ENCODE measurements at places on chromosomes 3 and 15.

GRCh38 chr3:184050217-184050847, 2.5 kb upstream of the HTR3C start:
- no peak for DNase-seq

DNA sequence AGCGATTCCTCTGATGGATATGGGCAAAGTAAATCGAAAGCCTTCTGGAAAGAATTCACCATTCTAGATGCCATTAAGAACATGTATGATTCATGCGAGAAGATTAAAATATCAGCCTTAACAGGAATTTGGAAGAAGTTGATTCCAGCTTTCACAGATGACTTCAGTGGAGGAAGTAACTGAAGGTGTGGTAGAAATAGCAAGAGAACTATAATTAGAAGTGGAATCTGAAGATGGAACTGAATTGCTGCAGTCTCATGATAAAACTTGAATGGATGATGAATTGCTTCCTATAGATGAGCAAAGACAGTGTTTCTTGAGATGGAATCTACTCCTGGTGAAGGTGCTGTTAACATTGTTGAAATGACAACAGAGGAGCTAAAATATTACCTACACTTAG, 30.1 kb upstream of the TBC1D23 start:
- no peak for DNase-seq

GRCh38 chr15:59376733-59377132, 4.1 kb upstream of the MYO1E start:
- no peak for DNase-seq

- DNase-seq = no peak
Observed at GRCh38 chr15:31360843-31361763, 34.5 kb downstream of the KLF13 start.

DNA sequence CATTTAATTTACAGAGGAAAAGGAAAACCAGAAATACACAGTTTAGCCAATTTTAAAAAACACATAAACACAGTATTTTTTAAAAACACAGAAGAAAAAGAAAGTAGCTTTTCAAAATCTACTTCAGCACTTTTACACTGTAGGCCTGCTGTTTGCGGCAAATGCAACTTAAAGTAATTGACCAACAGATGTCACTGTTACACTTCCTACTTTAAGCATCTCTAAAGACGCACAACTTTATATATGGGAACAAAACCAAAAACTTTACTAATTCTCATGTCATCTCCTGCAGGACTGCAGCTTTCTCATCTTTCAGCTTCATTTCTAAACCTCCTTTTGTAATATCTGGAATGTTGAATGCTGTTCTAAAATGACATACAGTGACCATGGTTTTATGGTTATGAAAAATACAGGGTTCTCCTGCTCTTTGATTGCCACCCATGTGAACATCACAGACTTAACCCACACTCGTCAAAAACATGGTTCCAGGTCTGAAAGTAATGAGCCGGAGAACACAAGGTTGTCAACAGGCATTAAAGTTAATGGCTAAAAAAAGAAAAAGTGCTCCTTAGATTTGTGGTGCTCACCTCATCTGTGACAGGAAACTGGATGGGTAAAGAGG, 107.9 kb downstream of the FMN1 start:
- no peak for DNase-seq

DNA sequence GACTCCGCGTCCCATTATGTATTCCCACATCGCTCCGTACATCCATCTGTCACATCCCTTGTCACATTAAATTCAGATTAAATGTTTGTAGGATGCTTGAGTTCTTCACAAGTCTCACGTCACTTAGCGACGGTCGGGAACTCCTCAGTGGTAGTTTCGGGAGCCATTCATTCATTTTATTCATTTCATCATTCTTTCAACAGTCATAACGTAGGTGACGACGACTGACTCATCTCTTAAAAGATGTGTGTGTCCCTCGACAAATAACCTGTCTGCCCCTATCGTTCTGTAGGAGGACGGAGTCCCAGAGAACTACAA, 272 bp upstream of the SRPRB start:
- DNase-seq = no peak

- DNase-seq = no peak
Observed at GRCh38 chr15:97078591-97078990, 748.1 kb downstream of the NR2F2 start.

- no peak for DNase-seq
Observed at GRCh38 chr3:132160198-132160597, 125.4 kb upstream of the CPNE4 start.

GRCh38 chr3:110343376-110343775, 728.2 kb upstream of the NECTIN3 start:
- DNase-seq = no peak

- no peak for DNase-seq
Observed at GRCh38 chr3:177441813-177442646, 244.7 kb upstream of the TBL1XR1 start.

DNA sequence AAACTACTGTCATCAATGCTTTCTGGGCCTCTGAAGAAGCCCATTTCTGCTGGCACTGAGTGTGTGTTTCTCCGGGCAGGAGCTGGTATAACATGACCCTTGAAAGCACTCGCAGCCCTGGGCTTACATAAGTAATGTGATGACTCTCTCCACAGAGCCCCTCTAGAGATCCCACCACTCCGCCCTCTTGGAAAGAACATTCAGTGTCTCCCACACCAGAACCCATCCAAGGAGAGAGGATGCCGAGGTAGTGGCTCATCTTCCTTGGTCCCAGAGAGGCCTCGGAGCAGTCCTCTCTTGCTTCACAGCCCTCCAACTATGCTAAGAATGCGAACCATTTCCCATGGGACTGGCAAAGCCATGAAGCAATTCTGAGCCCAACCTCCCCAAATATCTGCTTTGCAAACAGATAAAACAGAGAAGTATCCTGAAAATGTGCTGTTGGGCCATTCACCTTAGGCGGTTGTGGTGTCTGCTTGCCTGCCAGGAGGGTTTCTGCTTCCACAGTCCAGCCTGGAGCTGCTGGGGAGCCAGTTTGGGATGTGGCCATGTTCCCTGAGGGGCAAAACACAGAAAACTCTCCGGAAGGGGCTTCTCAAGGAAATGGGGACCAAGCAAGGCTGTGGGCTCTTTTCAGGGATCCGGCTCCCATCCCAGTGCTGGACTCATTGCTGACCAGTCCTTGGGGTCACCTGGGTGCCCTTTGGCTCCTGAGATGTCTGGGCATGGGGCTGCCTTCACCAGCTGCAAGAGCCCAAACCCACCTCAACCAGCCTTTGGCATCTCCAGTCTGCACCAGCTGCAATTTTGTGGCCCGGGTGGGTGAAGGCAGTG, 47.3 kb downstream of the AMOTL2 start:
- no peak for DNase-seq

- DNase-seq = no peak
Observed at GRCh38 chr3:34067536-34068051, 269.2 kb downstream of the PDCD6IP start.

- DNase-seq = no peak
Observed at GRCh38 chr15:62648954-62649353, 393.6 kb upstream of the TPM1 start.

GRCh38 chr3:193782276-193782647, 189.3 kb downstream of the OPA1 start:
- no peak for DNase-seq

GRCh38 chr15:78737187-78737820, 74.0 kb downstream of the ADAMTS7 start:
- no peak for DNase-seq

DNA sequence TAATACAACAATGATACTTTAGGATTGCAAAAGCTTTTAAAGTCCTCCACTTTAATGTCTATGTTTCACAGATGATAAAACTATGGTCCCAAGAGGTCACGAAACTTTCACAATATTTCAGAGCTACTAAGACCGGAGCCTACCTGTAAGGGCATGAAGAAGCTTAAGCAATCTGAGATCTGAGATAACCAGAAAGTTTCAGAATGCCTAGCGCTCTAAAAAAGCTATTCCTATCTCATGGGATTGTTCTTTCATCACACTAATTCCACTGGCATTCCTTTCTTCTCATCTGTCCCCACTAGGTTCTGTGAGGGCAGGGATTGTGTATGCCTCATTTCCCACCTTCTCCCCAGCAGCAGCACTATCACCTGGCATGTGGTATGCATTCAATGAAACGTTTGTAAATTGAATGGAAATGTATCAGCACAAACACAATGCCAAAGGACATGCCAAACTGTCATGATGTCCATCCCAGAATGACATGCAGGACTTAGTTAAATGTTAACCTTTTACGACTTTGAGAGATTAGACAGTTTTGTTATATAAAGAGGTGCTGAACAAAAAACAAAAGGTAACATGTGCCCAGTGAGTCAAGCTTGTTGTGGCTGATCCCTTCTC, 104.7 kb upstream of the NR2F2 start:
- DNase-seq = no peak

GRCh38 chr3:127264794-127265514, 22.9 kb downstream of the PRR20G start:
- no peak for DNase-seq

DNA sequence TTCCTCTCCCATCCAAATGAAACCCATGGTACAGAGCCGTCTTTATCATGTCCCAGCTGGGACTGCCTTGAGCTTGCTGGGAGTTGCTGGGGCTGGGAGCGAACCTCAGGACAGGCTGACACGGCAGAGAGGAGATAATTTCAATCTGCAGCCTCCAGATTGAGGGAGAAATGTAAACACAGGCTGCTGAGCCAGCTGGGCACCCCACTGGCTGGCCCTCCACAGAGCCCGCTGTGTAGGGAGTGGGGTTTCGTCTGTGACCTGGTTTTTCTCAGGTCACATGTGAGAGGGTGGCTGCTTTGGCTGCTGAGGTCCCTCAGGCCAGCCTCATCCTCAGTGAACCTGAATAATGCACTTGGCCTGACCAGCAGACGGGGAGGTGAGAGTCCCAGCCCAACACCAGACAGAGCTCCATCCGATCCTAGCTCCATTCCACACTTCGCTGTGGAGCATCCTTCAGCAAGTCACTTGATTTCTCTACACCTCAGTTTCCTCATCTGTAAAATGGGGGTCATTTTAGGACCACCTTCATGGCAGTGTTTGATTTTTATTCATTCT, 121.6 kb upstream of the MRPS22 start:
- no peak for DNase-seq

DNA sequence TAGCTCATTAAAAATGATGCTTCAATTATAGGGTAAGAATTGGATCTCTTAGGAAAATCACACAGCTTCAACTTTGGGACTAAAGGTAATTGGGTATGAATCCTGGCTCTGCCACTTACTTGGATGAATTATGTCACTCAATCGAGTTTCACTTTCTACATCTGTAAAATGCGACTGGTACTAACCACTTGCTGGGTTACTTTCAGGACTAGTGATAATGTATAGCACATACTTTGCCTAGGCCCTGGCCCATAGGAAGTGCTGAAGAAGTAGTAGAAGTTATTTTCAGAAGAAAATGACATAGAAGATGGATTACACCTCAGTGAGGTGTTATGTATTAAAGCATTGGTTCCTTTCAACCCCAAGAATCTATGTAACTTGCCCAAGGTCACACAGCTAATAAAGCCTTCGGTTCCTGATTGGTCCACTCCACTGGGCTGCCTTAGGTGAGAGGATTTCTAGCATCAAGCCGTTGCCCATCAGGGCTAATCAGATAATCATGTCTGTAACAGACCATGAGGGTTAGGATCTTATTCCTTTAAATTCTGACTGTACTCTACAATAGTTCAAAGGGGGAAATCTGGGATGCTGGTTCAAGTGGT, 29.4 kb upstream of the AP4E1 start:
- no peak for DNase-seq

DNA sequence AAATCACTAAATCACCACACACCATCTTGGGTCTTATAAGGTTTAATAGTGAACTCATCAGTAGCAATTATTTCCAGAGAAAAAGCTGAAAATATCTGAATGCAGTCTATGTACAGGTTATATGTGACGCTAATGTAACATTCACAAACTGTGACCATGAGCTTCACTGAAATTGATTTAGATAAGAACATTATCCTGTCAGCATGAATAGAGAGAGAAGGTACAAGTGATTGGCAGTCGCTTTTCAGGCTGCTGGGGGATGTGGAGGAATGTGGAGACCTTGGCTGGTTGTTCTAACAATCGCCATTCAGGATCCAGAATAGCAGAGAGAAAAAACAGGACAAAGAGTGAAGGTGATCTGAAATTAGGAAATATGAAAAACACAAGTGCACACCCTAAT, 98.1 kb downstream of the CADPS start:
- DNase-seq = no peak

All from ovary (tissue), 10 donors.